ENCODE measurements at places on chromosomes 2 and 18.

GRCh38 chr2:55364189-55365055, 55.2 kb downstream of the CCDC88A start:
- DNase-seq = peak; percentile 44

GRCh38 chr2:230012267-230012884, 56.3 kb downstream of the SLC16A14 start:
- DNase-seq = no peak

GRCh38 chr2:157107460-157107859, 150.0 kb upstream of the GALNT5 start:
- DNase-seq = no peak

- DNase-seq = no peak
Observed at GRCh38 chr2:113213061-113213930, 39.5 kb downstream of the PSD4 start.

DNA sequence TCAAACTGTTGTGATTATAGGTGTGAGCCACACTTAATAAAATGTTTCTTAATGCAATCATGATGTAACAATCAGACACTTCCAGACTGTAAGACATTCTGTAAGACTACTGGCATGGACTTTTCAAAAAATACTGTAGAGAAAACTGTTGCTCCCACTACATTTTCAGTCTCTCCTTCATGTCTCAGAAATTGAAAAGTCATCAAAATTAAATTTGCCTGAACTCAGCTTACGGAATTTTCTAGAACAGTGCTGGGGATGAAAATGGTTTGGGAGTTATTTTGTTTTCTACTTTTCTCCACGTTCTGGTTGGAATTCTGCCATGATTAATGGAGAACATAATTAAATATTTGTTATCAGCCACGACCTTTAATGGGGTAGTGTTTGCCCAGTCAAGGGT, 26.8 kb upstream of the TACR1 start:
- no peak for DNase-seq

- no peak for DNase-seq
Observed at GRCh38 chr2:10932345-10933151, 20.8 kb downstream of the KCNF1 start.

DNA sequence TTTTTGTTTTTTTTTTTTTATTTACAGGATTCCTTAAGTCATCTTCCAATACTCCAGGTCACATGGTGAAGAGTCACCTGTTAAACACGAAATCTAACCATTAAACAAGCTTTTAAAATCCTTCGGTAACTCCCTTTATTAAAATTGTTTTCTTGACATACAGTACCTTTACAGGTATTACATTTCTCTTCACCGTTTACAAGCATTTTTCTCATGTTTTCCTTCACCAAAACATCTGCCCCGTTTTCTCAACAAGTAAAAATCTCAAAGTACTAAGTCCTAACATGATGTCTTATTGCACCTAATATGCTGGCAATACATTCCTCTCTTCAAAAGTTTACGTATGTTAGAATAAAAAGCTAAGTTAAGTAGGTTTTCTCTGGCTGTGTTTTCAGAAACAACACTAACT, 1.1 kb downstream of the PUM2 start:
- no peak for DNase-seq

DNA sequence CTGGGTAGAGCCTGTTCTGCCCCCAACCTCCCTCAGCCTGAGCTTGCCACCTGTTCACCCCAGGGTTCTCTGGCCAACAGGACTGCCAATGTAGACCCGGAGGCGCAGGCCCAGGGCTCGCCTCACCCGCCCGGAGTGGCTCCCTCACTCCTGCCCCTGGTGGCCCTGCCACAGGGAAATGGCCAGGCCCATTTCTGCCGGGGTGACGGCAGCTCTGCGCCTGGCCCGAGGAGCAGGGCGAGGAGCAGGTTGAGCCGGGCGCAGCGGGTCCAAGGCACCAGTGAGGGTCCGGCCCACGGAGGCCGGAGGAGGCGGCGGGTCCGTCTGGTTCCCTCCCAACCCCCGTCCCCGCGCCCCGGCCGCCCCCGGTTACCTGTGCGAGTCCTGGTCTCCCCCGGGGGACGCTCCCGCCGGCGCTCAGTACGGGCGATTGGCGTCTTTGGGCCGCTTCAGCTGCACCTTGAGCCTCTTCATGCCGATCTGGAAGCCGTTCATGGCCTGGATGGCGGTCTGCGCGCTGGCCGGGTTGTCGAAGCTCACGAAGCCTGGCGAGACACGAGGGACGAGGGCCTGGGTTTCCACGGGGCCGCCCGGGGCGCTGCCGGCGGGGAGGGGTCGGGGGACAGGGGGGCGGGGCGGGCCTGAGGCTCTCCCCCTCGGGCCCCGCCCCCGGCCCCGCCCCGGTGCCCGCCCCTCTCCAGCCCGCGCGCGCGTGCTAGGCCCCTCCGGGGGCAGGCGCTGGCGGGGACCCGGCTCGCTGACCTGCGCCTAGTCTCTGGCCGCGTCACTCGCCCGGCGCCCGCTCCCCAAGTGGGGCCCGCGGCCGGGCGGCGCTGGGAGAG, 312.0 kb downstream of the CELF4 start:
- DNase-seq = no peak

DNA sequence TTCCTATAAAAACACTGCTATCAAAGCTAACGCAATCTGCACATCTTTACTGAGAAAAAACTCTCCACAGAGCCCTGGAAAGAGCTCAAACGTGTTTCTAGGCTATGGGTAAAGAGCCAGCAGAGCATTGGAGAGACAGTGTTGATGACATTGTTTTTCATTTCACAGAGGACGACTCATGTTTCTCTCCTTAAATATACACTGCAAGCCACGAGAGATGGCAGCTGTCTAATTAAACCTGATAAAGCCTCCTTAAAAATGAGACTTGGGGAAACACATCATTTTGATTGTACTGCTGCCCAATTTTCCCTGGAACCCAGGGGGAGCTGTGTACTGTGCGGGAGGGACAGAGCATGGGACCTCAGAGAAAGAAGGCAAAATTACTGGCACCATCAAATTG, 294.3 kb upstream of the SETBP1 start:
- no peak for DNase-seq

DNA sequence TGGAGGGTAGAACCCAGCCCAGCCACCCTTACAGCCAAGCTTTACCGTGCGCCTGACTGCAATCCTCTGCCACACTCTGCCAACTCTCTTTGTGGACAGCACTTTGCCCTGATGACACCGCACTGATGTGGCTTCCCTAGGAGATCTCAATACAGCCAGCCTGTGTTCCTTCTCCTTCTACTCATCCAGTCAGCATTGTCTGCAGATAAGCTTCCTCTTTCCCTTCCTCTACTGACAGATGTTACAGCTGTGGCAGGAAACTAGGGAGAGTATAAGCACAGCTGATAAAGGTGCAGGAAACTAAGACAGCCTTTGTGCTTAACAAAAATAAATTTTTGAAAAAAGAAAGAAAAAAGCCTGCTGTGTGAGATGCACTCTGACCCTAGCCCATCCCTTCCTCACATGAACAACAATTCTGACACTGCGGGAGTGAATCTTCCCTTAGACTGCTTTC, 25.0 kb downstream of the CEP68 start:
- no peak for DNase-seq

DNA sequence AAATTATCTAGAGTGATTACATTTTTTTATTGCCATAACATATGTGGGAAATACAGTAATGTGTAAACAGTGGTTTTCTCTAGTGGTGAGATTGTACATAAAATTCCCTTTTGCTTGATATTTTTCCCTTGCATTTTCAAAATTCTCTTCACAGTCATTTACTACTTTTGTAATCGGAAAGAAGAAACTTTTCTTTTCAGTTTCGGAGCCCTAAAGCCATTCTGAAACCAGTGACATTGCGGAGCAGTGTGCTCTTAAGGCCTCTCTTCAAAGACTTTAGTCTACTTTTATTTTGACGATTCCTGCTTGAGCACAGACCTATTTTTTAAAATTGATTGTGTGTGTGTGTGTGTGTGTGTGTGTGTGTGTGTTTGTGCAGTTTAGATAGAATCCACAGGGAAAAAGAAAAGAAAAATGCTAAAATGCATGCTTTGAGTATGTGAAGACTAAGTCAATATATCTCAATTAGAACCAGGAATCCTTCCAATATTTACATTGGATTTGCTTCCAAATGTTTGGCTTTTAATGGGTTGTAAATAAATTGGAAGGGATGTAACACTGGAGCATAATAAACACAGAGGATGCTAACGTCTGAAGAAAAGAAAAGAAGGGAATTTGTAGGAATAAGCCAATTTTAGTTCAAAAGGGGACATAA, 357.4 kb downstream of the RND3 start:
- DNase-seq = no peak

- DNase-seq = peak; percentile 84
Observed at GRCh38 chr2:233711312-233712008, 1.2 kb upstream of the UGT1A5 start.

GRCh38 chr2:113175042-113175628, 1.4 kb downstream of the PSD4 start:
- peak; percentile 5 for DNase-seq

- DNase-seq = no peak
Observed at GRCh38 chr2:109458512-109458911, 155.3 kb downstream of the SEPTIN10 start.

GRCh38 chr2:44767691-44768090, 173.8 kb upstream of the SIX3 start:
- DNase-seq = no peak

DNA sequence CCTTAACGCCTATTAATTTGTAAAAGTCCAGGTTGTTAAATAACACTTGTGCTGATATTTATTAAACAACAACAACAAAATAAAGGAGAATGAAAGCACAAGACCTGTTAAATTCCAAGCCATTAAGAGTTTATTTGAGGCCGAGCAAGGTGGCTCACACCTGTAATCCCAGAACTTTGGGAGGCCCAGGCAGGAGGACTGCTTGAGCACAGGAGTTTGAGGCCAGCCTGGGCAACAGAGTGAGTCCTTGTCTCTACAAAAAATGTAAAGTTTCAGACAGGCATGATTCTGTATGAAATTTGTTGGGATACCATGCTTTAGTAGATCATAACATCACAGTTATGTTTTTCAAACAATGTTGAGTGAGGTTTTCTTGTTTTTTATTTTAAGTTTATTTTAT, 17.1 kb downstream of the PELI1 start:
- DNase-seq = no peak

GRCh38 chr2:2188941-2189340, 142.1 kb downstream of the MYT1L start:
- DNase-seq = no peak

DNA sequence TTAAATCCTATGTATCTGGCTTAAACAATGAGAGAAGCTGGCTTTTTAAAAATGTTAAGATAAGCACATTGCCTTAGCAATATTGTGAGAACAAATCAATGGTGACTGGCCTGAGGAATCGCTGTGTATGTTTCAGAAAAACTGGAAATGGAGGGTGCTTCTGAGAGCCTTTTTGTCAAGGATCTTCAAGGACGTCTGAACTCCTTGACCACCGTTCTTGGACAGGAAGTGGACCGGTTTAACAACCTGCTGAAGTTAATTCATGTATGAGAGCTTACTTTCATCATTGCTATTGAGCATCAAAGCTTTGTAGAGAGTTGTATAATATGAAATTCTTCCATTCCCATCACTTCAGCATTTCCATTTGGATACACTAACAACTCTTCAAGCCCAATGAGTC, 72.6 kb downstream of the TRABD2A start:
- no peak for DNase-seq

DNA sequence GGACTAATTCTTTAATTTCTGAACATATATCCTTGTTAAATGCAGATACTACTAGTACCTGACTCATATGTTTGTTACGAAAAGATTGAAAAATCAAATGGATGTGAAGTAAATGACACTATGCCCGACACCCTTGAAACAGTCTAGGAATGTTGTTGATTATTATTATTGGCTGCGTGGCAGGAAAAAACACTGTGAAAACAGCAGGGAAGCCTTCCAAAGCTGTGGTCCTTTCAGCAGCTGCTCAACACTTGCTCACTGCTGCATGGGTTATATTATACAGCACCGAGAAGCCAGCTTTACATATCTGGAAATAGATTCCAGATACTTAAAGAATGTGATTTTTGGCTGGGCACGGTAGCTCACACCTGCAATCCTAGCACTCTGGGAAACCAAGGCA, 26.5 kb downstream of the CRYGD start:
- no peak for DNase-seq

DNA sequence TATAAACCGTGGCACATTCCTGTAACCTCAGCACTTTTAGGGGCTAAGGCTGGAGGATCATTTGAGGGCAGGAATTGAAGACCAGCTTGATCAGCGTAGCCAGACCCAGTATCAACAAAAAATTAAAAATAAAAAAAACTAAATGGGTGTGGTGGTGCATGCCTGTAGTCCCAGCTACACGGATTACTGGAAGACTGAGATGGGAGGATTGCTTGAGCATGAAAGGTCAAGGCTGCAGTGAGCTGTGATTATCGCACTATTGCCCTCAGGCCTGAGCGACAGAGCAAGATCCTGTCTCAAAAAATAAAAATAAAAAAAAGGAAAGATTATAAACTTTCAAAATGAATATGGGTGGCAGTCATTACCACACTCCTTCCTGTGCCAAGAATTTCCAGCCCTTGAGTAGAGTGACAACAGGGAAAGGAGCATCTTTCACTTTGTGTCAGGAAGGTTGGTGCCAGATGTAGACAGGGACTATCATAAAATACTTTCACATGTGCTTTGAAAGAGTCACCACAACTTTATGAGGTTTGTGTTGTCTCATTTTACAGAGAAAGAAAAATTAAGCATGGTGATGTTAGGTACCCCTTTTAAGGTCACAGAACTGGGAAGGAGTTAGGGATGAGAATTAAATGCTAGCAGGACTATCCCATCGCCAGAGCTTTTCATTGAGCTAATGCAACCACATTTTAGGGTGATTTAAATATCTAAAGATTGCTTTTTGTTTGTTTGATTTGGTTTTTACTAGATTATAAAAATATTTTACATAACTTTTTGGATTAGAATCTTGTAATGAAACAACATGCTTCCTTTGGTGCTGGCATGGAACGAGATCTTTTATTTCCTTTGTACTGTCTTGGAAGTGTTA, 1617.4 kb upstream of the ACVR2A start:
- no peak for DNase-seq

DNA sequence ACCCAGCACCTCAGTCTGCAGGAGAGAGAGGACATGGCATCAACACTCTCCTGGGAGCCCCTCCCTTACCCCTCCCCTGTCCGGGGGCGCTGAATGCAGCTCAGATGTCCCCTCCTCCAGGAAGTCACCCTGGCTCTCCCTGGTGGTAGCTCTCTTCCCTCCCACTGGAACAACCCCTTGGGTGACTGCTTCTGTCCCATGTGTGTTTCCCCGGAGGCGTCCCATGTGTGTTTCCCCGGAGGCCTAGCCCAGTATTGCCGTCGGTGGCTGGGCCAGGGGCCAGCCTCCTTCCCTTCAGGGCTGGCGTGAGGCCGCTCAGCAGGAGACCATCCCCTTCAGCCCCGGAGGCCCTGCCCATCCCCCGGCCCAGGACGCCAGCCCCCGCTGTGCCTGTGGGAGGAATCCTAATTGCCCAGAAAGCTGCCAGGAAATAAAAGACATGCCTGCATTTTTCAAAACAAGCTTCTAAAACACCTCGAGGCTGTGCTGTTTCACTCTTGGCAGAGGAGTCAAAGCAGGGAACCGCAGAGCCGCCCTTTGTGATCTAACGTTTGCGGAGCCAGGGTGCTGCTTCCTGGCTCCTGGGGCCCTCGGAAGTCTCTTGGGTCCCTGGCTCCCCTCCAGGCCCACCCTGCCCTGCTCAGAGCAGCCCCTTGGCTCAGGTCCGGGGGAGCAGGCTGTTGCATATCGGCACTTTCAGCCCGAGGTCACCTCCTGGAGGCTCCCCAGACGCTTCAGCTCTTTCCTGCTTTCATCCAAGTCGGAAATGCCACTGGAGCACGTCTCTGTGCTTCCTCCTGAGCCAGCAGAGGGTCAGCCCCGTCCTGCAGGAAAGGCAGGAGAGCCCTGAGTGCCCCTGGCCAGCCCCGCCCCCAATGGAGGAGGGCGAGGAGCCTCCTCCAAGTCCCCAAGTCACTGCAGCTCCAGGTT, 11.4 kb downstream of the SNED1 start:
- peak; percentile 49 for DNase-seq

- DNase-seq = no peak
Observed at GRCh38 chr18:74895686-74896085, 298.0 kb downstream of the ZNF407 start.
